ENCODE measurements at places on chromosomes 1 and 21.

GRCh38 chr1:86913399-86913895 lies 479 bp downstream of the SELENOF start:
- DNase-seq, result peak; percentile 18

DNA sequence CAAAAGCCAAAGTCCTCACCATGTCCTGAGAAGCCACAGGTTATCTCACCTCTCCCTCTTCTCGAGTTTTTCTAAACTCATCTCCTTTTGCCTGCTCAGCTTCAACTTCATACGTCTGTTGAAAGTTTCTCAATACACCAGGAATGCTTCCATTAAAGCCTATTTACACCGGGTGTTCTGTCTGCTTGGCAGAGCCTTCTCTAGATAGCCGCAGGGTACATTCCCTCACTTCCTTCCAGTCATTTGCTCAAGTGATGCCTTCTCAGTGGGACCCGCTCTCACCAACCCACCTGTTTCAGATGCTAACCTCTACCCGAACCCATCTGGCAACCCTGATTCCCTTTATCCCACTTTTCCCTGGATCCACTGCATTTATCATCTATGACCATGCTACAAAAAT lies 257.0 kb upstream of the ADGRL2 start:
- no peak for DNase-seq

GRCh38 chr1:78298349-78298748 lies 192.4 kb upstream of the PTGFR start:
- DNase-seq, result no peak

DNA sequence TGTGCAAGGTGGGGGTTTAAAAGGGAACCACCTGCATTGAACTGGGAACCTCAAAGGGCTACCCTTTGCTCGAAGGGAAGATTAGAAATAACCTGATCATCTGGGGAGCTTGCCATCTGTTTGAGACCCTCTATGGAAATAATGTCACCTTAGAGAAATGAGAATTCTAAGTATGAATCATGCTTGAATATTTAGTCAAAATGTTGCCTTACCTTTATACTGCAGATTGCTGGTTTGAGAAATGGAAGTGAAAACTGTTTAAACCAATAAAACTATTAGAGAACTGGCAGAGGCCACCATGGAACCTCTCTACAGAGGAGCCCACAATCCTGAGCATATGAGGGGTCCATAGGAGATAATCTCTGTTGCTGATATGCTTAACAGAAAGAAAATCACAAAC lies 131.2 kb upstream of the FAM78B start:
- DNase-seq, result no peak

- no peak for DNase-seq
These were observed 46.9 kb upstream of the GNG12 start for GRCh38 chr1:67880056-67880601.

- DNase-seq, result no peak
These were observed 13.8 kb upstream of the SFN start for GRCh38 chr1:26848941-26849774.

- DNase-seq, result no peak
These were observed 7.0 kb downstream of the TNFRSF18 start for GRCh38 chr1:1199141-1199960.

DNA sequence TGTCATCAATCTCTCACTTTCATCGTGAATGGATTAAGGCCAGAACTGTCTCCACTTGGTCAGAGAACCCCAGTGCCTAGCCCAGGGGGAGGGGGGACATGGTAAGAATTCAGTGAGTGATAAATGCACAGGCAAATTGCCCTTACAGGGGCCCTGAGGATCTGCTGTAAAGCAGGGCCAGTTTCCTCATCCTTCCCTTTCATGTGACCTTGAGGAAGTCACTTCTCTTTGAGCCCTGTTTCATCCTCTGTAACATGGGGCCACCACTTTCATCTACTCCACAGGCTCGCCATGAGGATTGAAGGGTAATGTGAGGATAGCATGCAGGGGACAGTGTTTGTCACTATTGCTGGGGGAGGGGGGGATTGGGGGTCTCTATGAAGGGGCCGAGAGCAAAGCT lies 28.1 kb upstream of the C1QA start:
- no peak for DNase-seq

GRCh38 chr1:202144402-202145067 lies at the start of gene ARL8A:
Gene ARL8A, minus strand, starts transcription at chr1:202144737. Its CDS starts 165 bp downstream, at chr1:202144572.
- DNase-seq, result peak; percentile 59

DNA sequence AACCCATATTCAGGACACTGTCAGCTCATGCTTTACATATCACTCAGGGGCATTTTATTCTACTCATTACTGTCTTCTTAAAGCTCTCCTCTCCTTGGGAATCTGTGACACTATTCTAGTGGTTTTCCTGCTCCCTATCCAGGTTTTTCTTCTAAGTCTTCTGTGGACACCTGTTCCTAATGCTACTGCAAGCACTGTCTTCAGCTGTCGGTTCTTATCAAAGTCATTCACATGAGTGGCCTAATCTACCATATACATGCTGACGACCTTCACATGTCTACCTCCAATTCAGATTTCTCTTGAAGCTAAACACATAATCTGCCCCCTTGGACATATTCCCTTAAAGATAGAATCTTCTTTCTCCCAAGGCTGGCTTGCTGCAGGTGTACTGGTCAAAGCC lies 39.8 kb upstream of the PRRX1 start:
- DNase-seq, result no peak

GRCh38 chr1:47192458-47193384 lies 2.9 kb upstream of the PDZK1IP1 start:
- peak; percentile 62 for DNase-seq

GRCh38 chr1:180773210-180773865 lies 139.4 kb upstream of the KIAA1614 start:
- DNase-seq, result no peak

- no peak for DNase-seq
These were observed 25.8 kb upstream of the SIPA1L2 start for GRCh38 chr1:232655746-232656085.

DNA sequence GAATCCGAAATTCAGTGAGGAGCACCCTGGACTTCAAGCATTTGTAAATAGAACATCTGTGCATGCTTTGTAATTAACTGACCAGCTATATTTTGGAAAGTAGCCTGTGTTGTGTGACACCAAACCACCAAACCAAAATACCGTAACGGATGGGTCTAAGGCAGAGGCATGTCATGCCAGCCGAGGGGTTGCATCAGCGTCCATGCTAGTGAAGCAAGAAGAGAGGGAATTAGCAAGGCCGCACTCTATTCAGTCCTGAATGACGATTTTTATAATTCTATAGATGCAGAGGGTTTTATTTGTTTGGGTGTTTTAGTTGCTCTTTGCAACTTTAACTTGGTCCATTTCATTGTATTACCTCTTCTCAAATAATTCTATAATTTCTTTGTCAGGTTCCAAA lies 116.8 kb upstream of the SMYD2 start:
- DNase-seq, result no peak

GRCh38 chr1:182601416-182601786 lies 2.8 kb downstream of the RGS16 start:
- peak; percentile 76 for DNase-seq

DNA sequence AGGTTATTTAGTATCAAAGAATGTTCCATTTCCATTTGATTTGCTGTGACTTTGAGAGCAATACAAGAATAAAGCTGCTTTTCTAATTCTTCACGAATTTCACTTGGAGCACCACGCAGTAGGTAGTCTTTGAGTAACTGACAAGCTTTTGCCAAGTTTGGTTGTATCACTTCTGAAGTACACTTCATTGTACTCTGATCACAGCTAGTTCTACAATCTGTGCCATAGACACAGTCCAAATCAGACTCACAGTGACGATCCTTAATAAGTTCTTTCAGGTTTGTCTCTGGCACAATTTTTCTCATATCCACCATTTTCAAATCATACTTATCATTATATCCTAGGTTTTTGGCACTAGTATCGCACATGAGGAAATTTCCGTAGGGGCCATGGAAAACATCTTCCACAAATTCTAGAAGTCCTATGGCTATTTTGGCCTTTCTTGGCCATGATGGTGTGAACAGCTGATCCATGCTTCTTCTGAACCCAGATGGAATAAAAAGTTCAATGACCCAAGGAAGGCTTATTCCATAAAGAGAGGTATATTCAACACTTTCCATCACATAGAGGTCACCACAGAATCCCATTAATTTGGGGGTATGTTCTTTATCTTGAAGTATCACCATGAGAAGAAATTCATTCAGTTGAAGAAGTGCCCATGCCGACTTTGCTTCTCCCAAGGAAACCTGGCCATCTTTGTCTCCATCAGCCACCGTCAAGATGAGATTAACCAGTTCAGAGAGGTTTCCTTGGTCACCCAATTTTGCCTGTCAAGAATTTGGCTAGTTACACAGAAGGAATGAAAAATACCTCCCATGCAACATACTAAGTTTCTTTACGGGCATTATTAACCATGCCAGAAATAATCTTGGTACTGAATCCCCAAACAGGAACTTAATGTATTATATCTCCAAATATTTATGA lies 11.9 kb downstream of the RPL5 start:
- DNase-seq, result no peak

GRCh38 chr1:84502927-84503326 lies 3.3 kb upstream of the SPATA1 start:
- DNase-seq, result no peak

GRCh38 chr1:190049314-190049713 lies 428.4 kb downstream of the BRINP3 start:
- no peak for DNase-seq

DNA sequence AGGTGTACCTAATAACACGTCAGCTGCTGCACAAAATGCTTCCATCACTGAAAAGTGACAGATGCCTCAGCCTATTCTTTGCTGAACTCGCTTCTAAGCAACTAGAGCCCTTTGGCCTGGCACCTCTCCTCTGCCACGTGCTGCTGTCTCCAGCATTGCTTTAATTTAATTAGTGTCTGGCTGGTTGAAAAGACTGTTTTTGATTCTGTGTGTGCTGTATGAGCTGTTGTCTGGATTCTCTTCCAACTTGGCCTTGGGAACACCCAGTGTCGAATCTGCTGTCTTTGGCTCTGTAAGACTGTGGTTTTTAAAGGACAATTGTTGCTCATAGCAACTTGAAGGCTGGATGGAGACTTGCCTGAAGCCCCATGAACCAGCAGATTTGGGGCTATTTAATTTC lies 109.5 kb downstream of the PSMG1 start:
- peak; percentile 57 for DNase-seq

DNA sequence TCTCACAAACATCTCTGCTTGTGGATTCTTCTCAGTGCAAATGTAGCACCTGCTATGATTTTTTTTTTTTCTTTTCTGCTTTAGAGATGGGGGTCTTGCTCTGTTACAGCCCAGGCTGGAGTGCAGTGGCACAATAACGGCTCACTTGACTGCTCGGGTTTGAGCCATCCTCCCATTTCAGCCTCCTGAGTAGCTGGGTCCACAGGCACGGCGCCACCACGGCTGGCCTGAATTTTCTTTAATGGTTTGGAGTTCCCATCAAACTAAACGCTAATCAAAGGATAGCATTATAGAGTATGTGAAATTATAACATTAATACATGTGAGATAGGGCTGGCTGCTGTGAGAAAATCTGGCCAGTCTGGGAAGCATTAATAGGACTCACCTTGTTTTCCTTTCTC lies 7.2 kb upstream of the PTGER3 start:
- no peak for DNase-seq

- no peak for DNase-seq
These were observed 59.8 kb downstream of the ITGB3BP start for GRCh38 chr1:63463248-63463647.

DNA sequence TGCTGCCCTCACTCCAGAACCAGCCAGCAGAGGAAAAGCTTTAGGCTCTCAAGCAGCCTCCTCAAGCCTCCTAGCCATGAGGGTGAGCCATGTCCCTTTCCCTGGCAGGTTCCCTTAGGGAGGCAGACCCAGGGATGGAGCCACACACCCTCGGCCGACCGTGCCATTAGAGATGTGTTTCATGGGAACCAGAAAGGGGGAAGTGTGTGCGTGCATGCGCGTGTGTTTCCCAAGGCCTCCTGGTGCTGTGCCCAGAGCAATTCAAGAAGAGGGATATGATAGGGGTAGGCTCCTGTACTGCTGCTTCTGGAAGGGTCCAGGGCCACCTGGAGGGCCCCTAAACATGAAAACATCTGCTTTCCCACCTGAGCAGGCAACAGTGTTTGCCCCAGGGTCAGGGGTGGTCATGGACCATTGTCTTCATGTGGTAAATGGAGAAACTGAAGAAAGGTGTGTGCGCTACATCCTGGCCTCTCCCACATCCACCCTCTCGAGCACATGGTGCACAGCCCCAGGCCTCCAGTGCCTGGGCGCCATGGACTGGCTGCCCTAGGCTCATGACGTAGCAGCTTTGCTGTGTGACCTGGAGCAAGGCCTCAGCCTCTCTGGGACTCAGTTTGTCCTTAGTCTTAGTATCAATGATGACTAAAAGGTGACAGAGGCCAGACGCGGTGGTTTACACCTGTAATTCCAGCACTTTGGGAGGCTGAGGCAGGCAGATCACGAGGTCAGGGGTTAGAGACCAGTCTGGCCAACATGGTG lies 48.1 kb downstream of the SYF2 start:
- no peak for DNase-seq

- DNase-seq, result no peak
These were observed 12.0 kb downstream of the CREG1 start for GRCh38 chr1:167541610-167542009.

DNA sequence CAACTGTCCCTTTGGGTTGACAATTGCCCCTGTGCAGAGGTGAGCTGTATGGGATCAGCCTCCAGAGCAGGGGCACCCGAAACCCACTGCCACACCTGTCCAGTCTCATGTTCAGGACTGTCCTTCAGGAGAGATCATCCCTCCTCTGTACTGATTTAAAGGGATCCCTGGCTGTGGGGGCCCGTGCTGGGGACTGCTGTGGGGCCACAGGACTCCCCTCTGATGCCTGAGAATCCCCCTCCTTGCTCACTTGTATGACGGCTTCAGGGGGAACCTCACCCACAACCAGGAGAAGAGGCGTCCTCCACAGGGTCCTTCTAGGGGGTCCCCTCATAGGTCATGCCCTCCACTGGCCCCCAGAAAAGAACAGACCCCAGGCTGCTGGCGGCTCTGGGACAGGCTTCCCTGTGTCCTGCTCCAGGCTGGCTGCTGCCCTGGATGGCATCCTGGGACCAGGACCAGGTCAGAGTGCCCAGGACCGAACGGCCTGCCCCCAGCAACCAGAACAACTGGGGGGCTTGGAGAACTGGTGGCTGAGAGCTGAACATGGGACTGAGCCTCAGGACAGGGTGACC lies 77.5 kb upstream of the ACTRT2 start:
- DNase-seq, result no peak

DNA sequence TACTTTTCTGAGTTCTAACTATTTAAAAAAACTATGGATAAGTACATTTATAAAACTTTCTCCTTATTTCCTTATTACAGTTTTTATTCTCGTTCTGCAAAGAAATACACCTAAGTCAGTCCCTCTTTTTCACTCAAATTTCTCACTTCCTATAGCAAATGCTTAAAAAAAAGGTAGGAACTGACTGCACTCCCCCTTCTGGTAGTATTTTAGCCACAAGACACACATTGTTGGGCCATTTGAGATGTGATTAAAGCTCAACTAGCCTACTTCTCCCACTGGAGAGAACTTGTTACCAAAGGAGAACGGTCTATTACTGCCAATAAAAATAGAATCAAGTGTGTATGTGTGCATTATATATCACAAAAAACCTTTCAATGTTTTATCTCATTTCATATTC lies 521.9 kb upstream of the PRMT6 start:
- no peak for DNase-seq
